ENCODE measurements at places on chromosomes 4 and X.

GRCh38 chrX:109966246-109966645, 36.7 kb upstream of the TMEM164 start:
- no peak for DNase-seq

GRCh38 chrX:123801901-123802300, 58.0 kb upstream of the XIAP start:
- DNase-seq: no peak

DNA sequence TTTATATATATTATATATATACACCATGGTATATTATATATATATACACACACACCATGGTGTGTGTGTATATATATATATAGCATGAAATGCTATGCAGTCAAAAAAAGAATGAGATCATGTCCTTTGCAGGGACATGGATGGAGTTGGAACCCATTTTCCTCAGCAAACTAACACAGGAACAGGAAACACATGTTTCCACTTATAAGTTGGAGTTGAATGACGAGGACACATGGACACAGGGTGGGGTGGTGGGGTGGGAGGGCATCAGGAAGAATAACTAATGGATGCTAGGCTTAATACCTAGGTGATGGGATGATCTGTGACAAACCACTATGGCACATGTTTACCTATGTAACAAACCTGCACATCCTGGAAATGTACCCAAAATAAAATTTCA, 293.6 kb upstream of the NDST3 start:
- no peak for DNase-seq

DNA sequence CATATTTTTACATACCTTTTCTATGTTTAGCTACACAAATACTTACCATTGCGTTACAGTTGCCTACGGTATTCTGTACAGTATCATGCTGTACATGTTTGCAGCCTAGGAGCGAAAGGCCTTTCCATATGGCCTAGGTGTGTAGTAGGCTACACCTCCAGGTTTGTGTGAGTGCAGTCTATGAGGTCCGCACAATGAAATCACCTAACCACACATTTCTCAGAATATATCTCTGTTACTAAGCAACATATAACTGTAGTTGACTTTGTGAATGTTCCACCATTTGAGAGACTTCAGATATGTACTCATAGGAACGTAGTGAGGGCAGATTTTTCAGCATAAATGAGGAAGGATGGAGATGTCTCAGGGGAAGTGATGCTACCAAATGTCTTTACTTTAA, 62.6 kb downstream of the WWC2 start:
- no peak for DNase-seq

- no peak for DNase-seq
Measured at GRCh38 chr4:162700815-162701361, 465.8 kb downstream of the NAF1 start.

Measured in caudate nucleus (tissue), 63 donors.